ENCODE measurements at places on chromosomes 1 and 21. TPM values are rescaled to one million over a fixed set of nuclear protein-coding genes. Genes with fewer than 3 reads are reported as not detected.

GRCh38 chr1:184407816-184408510, 21.1 kb downstream of the C1orf21 start:
- no peaks in the 10 kb centered on the region for H3K36me3 ChIP-seq
- no peak overlapping the region for H3K27ac ChIP-seq
- no peak for DNase-seq
- no peaks in the 10 kb centered on the region for H3K27me3 ChIP-seq
- no peak overlapping the region for H3K4me3 ChIP-seq

DNA sequence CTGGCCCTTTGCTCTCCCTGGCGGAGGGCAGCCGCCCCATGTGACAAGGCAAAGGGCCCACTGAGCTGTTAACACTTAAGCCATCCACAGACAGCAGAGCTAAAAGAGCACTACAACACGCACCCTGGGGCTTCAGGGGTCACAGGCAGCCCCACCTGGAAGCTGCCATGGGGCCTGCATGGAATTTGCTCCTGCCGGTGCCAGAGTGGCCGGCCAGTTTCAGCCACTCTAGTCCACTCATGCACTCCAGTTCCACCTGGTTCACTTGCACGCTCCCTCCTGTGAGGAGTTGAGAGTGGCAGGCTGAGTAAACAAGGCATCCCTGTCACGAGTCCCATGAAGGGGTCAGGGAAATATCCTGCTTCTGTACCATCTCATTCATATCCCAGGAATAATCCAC, 55.3 kb downstream of the RIMS3 start:
- DNase-seq, result no peak
- no peaks in the 10 kb centered on the region for H3K36me3 ChIP-seq
- H3K4me1 ChIP-seq, result no peaks in the 10 kb centered on the region
- no peak overlapping the region for H3K4me3 ChIP-seq

GRCh38 chr1:116667575-116668105, at the start of gene IGSF3:
Gene IGSF3 (minus strand): TSS chr1:116667733. CDS start chr1:116666326, 1,407 bp downstream.
- H3K4me3 ChIP-seq, result peak within 1 kb of the TSS; percentile 75
- no peaks in the 10 kb centered on the region for H3K36me3 ChIP-seq
- peaks cover 8% of the 10 kb centered on the region for H3K4me1 ChIP-seq

DNA sequence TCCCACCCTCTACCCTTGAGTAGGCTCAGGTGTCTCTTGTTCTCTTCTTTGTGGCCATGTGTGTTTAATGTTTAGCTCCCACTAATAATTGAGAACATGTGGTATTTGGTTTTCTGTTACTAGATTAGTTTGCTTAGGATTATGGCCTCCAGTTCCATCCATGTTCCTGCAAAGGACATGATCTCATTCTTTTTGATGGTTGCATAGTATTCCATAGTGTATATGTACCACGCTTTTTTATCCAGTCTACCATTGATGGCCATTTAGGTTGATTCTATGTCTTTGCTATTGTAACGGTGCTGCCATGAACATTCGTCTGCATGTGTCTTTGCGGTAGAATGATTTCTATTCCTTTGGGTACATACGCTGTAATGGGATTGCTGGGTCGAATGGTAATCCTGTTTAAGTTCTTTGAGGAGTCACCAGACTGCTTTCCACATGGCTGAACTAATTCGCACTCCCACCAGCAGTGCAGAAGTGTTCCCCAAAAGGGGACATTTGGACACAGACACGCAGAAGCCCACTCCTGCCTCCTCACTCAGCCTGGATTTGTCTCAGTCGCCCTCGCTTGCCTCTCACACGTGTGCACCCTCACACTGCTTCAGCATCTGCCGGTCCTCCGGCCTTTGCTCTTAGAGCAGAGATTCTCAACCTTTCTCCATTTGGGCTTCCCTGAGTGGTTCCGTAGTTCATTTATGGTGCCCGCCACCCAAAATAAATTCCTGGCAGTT, 3.7 kb downstream of the MX2 start:
- H3K4me1 ChIP-seq, result peaks cover 13% of the 10 kb centered on the region
- H3K27ac ChIP-seq, result no peak overlapping the region
- H3K36me3 ChIP-seq, result no peaks in the 10 kb centered on the region
- H3K4me3 ChIP-seq, result no peak overlapping the region
- DNase-seq, result peak; percentile 23

DNA sequence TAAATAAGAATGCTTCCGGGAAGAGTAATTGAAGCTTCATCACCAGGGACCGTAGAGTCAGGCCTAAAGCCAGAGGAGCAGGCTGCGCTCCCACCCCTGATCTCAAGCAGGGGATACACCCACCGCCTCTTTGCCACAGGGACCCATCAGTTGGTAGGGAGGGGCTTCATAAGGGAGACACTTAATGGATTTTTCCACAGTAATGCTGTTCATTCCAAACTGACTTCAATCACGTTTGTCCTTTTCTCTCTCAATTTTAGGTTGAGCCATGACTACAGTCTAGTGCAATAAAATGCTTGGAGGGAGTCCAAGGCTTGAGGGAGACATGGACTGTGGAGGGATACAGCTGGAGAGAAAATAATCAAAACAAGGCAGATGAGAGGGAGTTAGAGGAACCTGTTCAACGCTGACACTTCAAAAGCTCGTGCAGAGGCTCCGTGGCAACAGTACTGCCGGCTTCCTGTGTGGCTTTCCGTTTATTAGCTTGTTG, 111.5 kb downstream of the SEC16B start:
- no peaks in the 10 kb centered on the region for H3K36me3 ChIP-seq
- no peak for DNase-seq

Gene RNU1-1
- total RNA-seq, result 8,605 TPM

DNA sequence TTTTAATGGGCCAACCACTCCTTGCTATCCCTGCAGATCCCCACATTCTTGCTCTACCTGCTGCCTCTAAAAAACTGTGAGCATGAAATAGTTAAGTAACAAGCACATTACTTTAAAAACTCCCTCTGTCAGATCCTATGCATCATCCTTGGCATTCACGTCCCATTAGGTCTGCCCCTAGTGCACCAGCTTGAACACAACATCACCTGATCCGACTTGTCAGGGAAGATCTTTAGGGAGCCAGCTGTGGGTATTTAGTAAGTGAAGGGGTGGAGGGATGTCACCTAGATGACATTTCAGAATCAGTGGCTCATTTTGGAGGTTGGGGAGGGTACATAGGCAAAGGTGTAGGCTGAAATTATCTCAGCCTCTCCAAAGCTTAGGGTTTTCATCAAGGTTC, 33.5 kb downstream of the RXRG start:
- no peak for DNase-seq
- no peak overlapping the region for H3K4me3 ChIP-seq
- no peaks in the 10 kb centered on the region for H3K4me1 ChIP-seq
- H3K27me3 ChIP-seq, result no peaks in the 10 kb centered on the region
- H3K27ac ChIP-seq, result no peak overlapping the region

- no peak overlapping the region for H3K4me3 ChIP-seq
- no peak overlapping the region for H3K27ac ChIP-seq
- DNase-seq, result no peak
These were observed 13.8 kb downstream of the EFHD2 start for GRCh38 chr1:15423355-15424077.

GRCh38 chr1:8294170-8294697, 23.7 kb upstream of the SLC45A1 start:
- H3K4me1 ChIP-seq, result no peaks in the 10 kb centered on the region
- no peaks in the 10 kb centered on the region for H3K36me3 ChIP-seq
- no peak overlapping the region for H3K4me3 ChIP-seq
- no peak overlapping the region for H3K27ac ChIP-seq

GRCh38 chr1:15016001-15016400, 137.5 kb upstream of the TMEM51 start:
- DNase-seq, result no peak
- H3K36me3 ChIP-seq, result no peaks in the 10 kb centered on the region

DNA sequence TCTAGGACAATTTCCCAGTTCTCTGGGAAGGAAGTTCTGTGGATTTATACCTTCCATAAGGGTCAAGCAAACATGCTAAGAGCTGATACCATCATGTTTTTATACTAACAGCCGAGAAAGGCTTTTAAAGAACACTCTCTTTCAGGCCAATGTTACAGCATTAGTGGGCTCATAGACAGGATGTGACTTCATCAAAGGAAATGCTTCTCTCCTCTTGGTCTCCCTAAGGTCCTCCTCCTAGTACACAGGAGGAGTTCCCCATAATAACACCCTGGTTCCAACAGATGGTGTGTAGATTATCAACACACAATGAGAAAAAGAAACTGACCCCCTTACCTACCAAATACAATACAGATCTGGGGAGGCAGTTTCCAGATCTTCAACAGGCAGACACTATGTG, 26.7 kb upstream of the GLIS1 start:
- no peaks in the 10 kb centered on the region for H3K27me3 ChIP-seq
- H3K36me3 ChIP-seq, result no peaks in the 10 kb centered on the region
- no peaks in the 10 kb centered on the region for H3K4me1 ChIP-seq
- DNase-seq, result no peak

DNA sequence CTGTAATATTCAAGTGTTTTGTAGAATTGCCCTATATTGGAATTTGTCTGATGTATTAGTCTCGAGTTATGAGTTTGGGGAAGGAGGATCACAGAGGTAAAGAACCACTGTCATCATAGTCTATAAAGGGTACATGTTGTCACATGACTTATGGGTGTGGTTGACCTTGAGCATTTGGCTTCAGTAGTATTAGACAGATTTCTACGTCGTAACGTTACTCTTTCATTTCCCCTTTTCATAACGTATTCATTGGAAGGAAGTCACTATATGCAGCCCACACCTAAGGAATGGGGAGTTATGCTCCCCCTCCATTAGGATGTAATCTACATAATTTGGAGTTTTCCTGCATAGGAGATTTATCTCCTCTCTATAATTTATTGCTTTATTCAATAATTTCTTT, 110.1 kb upstream of the VAV3 start:
- no peak overlapping the region for H3K27ac ChIP-seq
- no peak overlapping the region for H3K4me3 ChIP-seq
- H3K27me3 ChIP-seq, result no peaks in the 10 kb centered on the region
- H3K4me1 ChIP-seq, result no peaks in the 10 kb centered on the region
- H3K36me3 ChIP-seq, result no peaks in the 10 kb centered on the region

Gene GUCA2B
- total RNA-seq, result not detected

DNA sequence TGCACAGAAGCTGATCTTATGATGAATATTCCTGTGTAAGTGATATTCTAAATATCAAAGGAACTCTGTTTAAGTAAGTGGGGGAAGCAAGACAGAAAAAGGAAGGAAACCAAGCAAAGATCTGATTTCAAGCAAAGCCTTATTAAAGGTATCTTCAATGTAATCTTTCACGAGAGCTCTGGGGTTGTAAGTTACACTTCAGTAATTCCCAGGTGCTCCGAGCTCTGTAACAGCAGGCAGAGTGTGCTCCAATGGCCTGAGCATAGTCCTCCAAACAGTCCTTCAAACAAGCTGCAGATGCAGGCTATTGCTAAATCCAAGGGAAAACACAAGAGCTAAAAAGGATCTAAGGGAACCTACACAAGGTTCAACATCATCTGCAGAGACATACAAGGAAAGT, 949.7 kb upstream of the TMPRSS15 start:
- no peak overlapping the region for H3K27ac ChIP-seq
- H3K27me3 ChIP-seq, result no peaks in the 10 kb centered on the region
- H3K36me3 ChIP-seq, result no peaks in the 10 kb centered on the region
- no peak overlapping the region for H3K4me3 ChIP-seq

GRCh38 chr1:208292908-208293307, 48.7 kb upstream of the PLXNA2 start:
- H3K4me1 ChIP-seq, result no peaks in the 10 kb centered on the region
- DNase-seq, result no peak
- H3K4me3 ChIP-seq, result no peak overlapping the region
- no peaks in the 10 kb centered on the region for H3K27me3 ChIP-seq
- no peak overlapping the region for H3K27ac ChIP-seq

DNA sequence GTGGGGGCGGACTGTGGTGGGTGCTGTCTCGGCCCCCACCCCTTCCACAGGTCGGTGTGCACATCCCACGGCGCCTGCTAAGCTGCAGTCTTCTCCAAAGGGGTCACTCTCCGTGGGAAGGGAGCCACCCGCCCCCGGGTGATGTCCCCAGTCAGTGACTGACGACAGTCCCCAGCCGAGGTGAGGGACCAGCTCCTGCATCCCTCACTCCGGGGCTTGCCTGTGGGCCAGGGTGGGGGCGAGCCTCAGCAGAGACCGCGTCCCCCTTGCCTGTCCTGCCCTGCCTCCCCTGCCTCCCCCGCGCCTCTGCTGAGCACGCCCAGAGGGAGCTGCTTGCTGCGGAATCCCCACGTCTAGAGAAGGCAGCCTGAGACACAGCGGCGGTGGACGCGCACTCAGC, 35.9 kb upstream of the PDE9A start:
- peak; percentile 80 for DNase-seq
- no peaks in the 10 kb centered on the region for H3K36me3 ChIP-seq
- no peaks in the 10 kb centered on the region for H3K27me3 ChIP-seq
- no peak overlapping the region for H3K27ac ChIP-seq

DNA sequence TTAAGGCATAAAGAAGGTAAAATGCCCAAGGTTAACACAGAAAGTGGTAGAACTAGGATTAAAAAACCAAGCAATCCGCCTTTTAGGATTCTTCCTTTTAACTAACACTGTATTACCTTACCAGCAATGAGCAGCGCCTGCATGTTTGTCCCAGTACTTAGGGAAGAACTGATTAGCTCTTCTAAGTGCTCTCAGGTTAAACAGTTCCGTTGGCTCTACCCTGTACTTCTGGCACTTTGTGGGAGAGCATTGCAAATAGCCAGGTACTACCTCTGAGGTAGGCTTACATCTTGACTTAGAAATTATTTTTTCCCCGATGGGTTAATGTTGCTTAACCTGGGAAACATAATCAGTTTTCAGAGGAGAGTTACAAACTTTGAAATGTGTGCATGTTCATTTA, 21.5 kb downstream of the DHX9 start:
- H3K27me3 ChIP-seq, result no peaks in the 10 kb centered on the region
- no peak overlapping the region for H3K4me3 ChIP-seq
- no peaks in the 10 kb centered on the region for H3K4me1 ChIP-seq
- H3K36me3 ChIP-seq, result peaks cover 94% of the 10 kb centered on the region

Gene TRIM67
- not detected for total RNA-seq

- peaks cover 19% of the 10 kb centered on the region for H3K4me1 ChIP-seq
- H3K36me3 ChIP-seq, result no peaks in the 10 kb centered on the region
- H3K27me3 ChIP-seq, result no peaks in the 10 kb centered on the region
- peak; percentile 79 for DNase-seq
- peak overlapping the region; percentile 87 for H3K4me3 ChIP-seq
- H3K27ac ChIP-seq, result peak overlapping the region; percentile 100
These were observed 593 bp upstream of the DNAJC16 start for GRCh38 chr1:15526021-15526489.

DNA sequence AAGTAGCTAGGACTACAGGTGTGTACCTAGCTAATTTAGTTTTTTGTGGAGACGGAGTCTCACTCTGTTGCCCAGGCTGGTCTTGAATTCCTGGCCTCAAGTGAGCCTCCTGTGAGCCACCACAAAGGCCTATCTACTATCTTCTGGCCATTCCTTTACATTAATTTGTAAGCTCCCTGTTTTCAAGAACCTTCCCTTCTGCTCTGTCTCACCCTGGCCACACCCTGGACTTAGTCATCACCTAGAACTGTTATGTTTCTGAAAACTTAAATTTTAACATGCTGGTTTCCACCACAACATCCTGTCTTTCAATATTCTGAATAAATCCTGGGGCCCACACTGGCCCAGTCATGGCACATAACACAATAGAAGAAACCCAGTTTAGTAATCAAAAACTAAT, 4.9 kb upstream of the B4GALT3 start:
- no peaks in the 10 kb centered on the region for H3K36me3 ChIP-seq
- H3K4me1 ChIP-seq, result peaks cover 8% of the 10 kb centered on the region
- H3K27ac ChIP-seq, result peak overlapping the region; percentile 32
- no peaks in the 10 kb centered on the region for H3K27me3 ChIP-seq

- no peak for DNase-seq
- H3K4me3 ChIP-seq, result no peak overlapping the region
- H3K27me3 ChIP-seq, result no peaks in the 10 kb centered on the region
- H3K4me1 ChIP-seq, result peaks cover 22% of the 10 kb centered on the region
These were observed 17.4 kb downstream of the PIK3C2B start for GRCh38 chr1:204477036-204477740.

Gene ANGPTL7
- 0.19 TPM for total RNA-seq

GRCh38 chr1:40267767-40268187, 9.7 kb downstream of the ZMPSTE24 start:
- H3K4me3 ChIP-seq, result no peak overlapping the region
- H3K27me3 ChIP-seq, result no peaks in the 10 kb centered on the region
- H3K36me3 ChIP-seq, result peaks cover 6% of the 10 kb centered on the region
- no peaks in the 10 kb centered on the region for H3K4me1 ChIP-seq
- peak overlapping the region; percentile 9 for H3K27ac ChIP-seq

All from kidney (tissue), 22 donors.